ENCODE measurements at places on chromosomes 16 and 17.

DNA sequence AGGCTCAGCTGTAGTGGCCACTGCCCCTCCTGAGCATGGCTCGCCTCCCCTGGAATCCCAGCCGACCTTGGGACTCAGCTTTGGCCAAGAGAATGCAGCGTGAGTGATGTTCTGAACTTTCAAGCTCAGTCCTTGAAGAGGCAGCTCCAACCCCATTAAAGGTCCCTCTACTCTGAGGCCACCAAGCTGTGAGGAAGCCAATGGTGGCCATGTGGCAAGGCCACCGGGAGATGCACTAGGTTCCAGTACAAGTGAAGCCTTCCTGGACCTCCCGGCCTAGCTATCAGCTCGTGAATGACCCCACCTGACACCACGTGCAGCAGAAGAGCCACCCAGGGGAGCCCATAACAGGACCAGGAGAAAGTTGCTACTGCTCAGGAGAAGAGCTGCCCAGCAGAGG, 81.7 kb upstream of the GNG13 start:
- no peak for DNase-seq

DNA sequence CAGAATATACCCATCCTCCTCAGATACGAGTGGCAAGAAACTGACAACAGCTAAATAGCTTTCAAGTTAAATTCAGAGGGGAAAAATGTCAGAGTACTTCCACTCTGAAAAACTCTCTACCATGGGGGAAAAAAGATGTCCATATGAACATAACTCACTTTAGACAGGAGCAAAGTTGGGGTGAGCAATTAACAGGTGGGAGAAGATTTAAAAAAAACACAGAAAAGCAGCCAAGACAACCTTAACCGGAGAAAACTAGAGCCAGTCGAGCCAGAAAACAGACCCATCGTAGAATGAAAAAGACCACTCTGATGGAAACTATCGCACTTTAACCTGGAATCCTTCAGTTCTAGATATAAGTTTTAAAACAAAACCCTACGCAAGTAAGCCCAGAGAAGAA, 833 bp downstream of the TERF2 start:
- DNase-seq: no peak

GRCh38 chr17:47275245-47275984, 21.8 kb downstream of the ITGB3 start:
- DNase-seq: no peak

DNA sequence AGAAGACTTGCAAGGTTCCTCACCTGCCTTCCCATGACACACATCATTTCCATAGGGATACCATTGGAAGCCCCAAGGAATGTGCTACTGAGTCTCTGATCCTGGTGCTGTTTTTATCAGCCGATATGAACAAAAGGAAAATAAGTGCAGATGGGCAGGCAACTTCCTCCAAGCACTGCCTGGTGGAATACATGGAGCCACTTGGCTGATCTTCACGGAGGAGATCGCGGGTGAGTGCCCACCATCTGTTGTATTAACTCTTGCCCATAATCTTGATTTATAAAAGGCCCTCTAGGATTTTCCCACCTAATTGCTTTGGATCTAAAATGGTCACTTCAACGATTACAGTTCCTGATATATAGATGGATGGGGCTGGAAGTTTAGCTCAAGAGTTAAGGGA, 24.7 kb upstream of the CDRT15 start:
- no peak for DNase-seq

DNA sequence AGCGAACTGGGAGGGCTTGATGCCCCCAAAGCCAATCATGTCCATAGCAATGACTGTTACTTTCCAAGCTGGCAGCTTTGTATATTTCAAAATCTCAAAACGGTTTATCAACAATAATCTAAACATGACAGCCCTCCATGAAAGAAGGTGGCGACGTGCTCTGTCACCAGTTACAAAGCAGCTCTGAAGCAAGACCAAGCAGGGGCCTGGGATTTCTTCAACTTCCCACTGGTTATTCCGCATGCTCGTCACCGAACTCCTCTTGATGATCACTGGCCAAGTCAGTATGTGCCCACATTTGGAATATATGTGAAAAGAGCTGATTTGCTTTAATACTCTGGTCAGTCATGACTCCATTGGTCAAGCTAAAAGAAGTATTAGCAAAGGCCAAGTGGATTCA, 175.6 kb downstream of the VPS53 start:
- no peak for DNase-seq

DNA sequence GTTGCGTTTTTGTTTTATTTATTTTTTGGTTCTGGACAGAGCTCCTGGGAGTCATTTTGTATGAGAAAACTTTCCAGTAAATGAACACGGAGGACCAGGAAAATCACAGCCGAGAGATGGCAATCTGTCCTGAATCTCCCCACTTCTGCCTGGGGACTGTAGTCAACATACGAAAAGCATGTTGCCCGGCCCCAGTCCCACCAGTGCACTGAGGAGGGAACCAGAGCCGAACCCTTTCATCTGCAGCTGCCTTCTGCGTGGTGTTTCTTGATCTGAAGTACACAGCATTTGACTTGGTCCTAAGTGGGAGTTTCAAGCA, 18.9 kb downstream of the SNX11 start:
- no peak for DNase-seq

DNA sequence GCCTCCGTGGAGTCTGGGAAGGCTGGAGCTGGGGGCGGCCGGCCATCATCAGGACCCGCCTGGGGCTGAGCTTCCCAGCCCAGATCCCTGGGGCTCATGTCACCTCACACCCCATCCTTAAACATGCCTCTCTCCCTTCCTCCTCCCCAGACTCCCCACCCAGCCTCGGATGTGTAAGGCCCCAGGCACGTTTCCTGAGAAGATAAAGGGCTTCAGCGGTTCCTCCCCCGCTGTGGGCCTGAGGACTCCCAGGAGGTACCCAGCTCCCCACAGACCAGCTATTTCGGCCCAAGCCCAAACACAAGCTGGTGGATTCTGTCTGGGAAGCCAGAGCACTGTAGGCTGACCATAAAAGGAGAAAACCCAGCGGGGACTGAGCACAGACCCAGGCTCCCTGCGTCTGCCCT, 49.2 kb downstream of the MYH11 start:
- DNase-seq: no peak

DNA sequence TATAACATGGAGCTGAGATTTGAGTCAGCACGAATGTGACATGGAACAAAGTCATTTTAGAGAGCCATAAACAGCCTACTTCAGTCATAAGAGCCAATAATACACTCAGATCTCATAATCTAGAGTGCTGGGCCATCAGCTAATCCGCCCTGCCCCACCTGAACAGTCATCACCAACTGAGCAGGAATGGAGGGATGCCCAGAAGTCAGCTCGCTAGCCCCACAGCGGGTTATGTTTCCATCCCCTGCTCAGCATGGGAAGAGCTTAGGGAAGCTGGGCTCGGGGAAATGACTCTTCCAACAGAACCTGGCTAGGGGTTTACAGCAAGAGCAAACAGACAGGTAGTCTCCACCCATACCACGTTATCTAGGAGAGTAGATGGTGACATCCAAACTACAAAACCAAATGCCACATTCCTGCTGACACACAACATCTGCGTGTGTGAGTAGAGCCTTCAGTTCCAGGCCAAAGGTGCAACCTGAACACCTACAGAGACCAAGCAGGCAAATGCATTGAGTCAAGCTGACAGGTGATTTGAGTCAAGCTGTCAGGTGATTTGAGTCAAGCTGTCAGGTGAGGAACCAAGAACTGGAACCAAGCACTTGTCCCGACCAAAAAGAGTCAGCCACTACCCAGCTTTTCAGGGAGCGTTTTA, 2.0 kb downstream of the TMEM11 start:
- no peak for DNase-seq

DNA sequence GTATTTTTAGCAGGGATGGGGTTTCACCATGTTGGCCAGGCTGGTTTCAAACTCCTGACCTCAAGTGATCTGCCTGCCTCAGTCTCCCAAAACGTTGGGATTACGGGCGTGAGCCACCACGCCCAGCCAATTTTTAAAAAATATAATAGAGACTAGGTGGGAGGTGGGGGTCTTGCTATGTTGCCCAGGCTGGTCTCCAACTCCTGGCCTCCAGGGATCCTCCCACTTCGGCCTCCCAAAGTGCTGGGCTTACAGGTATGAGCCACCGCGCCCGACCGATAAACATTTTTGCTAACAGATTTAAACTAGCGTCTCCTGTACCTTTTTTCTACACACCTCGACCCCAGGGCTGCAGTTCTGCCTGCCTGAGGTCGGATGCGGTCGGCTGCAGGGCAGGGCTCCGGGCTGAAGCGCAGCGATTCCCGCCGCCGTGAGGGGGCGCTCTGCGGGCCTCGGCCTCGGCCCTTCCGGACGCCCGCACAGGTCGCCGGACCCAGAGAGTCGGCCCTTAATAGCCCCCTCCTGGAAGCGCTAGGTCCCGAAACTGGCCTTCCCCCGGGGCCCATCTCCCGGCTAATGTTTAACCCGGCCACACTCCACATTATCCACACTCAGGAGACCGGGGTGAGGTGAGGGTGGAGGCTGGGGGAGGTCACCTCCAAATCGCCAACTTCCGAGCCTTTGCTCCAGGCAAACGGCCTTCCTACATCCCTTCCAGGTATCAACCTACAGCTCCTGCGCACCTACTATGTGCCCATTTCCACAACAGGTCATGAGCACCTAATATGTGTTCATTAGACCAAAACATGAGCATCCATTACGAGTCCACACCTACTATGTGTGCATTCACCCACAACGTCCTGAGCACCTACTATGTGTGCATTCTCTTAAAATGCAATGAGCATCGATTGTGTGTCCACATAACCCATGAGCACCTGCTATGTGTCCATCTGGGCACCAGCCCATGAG, 2.0 kb upstream of the GLIS2 start:
- no peak for DNase-seq

- DNase-seq: no peak
These were observed 47.3 kb downstream of the RTN4RL1 start for GRCh38 chr17:1977583-1978395.

DNA sequence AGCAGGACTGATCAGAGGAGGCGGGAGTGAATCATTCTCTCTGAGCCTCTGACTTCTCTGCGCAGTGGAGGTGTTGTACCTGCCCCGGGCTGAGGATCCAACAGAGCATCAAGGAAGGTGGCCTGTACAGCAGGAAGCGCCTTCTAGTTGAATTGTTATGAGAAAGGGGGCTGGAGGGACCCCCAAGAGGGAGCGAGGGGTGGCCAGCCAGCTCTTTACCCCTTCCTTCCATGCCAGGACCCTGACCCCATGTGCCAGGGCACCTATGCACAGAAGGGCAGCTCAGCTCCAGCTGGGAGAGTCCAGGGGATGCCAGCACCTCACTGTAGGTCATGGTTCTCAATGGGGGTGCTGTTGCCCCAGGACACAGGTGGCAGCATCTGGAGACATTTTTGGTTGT, 149.3 kb downstream of the SDK2 start:
- DNase-seq: no peak

DNA sequence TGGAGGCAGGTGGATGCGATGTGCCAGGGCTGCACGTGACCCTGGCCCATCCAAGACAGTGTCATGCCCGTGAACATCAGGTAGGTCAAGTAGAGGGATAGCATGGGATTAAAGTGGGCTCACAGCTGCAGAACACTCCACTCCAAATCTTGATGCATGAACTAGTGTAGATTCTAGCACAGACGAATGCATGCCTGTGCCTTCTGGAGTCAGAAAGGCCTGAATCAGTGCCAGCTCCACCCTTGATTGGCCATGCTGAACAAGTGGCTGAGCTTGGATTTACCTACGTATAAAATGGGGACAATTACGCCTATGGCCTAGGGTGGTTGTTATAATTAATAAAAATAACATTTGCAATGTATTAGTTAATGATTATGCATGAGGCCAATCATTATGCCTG, 10.6 kb downstream of the IRX3 start:
- DNase-seq: no peak
